Suprapubic skin (tissue), 4 donors: ENCODE measurements at places on chromosomes 1 and 21.

GRCh38 chr1:92786111-92786901 lies 1.4 kb upstream of the EVI5 start:
- DNase-seq, result no peak

- DNase-seq, result no peak
Measured at GRCh38 chr1:244968471-244968871, 104.1 kb upstream of the HNRNPU start.

DNA sequence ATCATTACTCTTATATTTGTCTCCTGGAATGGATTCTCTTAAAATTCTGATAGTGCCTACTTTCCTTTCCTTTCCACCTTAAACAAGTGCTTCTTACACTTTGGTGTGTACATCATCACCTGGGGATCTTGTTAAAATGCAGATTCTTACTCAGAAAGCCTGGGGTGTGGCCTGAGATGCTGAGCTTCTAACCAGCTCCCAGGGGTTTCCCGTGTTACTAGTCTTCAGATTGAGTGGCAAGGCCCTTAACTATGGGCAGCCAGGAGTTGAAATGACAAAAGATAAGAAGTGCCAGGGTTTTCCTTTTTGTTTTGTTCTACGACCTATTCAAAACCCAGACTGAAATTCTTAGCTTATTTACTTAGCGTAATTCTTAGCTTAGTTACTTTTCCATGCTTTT lies 159.2 kb downstream of the HFM1 start:
- no peak for DNase-seq

GRCh38 chr1:71026093-71026492 lies 21.5 kb downstream of the PTGER3 start:
- DNase-seq, result no peak

GRCh38 chr21:31879241-31879650 lies 6.4 kb downstream of the HUNK start:
- DNase-seq, result no peak

DNA sequence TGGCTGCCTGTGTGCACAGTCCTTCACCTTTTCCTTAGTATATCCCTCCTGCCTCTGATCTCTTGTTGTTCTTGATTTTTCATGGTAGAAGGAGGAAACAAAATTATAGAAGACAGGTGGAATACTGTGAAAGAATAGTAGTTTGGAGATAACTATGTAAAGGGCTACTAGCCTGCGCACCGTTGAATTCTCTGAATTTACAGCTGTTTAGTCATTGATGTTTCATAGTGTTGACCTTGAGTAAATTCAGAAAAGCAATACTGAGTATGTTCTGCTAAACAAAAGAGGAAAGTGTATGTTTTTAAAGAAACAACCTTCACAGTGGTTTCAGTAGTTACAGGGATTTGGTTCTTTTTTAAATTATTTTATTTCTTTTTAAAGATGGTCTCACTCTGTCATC lies 18.1 kb downstream of the CAMTA1 start:
- no peak for DNase-seq

- no peak for DNase-seq
Measured at GRCh38 chr21:34802180-34802899, 133.5 kb downstream of the CLIC6 start.

GRCh38 chr1:16043950-16044349 lies 368 bp downstream of the CLCNKB start:
- no peak for DNase-seq

- no peak for DNase-seq
Measured at GRCh38 chr21:18913914-18914313, 510.3 kb upstream of the TMPRSS15 start.

GRCh38 chr21:43333298-43334062 lies 93.5 kb downstream of the SIK1 start:
- no peak for DNase-seq

- DNase-seq, result no peak
Measured at GRCh38 chr1:217660353-217661062, 29.4 kb downstream of the SPATA17 start.

DNA sequence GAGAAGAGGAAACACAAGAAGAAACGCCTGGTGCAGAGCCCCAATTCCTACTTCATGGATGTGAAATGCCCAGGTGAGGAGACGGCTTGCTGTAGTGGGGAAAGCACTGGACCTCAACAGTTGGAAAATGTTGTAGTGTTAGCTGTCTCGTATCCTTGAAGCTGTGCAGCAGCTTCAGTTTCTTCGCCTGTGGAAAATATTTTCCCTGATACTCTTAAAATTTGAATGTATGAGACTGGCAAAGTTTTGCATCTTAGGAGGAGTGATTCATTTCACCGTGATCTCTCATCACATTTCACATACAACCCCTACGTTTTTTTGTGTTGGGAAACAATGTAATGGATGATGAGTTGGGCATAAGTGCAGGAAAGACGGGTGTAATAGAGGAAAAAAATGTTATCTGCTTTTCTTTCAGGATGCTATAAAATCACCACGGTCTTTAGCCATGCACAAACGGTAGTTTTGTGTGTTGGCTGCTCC lies 629 bp downstream of the RPS27 start:
- no peak for DNase-seq

DNA sequence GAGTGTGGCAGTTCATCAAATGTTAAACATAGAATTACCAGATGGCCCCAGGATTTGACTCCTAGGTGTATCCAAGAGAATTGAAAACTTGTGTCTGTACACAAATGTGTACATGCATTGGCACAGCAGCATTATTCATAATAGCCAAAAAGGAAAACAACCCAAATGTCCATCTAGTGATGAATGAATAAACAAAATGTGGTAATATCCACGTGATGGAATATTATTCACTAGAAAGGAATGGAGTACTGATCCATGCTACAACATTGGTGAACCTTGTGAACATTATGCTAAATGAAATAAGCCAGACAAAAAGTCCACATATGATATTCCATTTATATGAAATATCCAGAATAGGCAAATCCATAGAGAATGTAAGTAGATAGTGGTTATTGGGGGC lies 77.7 kb downstream of the RAVER2 start:
- DNase-seq, result no peak

DNA sequence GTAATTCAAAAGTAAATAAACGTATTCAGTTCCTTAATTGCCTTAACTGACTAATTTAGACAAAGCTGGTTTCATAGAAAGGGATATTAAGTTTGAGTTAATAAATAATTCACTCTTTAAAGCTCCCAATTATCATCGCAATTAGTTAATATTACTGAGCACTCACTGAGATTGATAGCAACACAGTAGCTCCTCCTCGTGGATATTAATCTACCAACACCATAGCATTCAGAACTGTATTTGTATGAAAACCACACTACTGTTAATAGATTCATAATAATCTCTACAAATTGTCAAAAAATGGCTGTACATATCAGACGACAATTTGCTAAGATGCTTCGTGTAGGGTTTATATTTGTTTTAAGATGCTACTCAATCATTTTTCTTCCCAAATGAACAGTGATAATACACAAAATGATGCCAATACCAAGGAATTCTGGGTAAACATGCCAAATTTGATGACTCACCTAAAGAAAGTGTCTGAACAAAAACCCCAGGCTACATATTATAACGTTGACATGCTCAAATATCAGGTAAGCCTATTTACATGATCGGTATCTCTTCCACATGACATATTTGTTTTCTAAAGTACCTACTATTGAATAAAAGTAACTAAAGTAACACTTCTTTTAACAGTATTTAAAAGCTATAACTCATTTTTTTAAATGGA lies 18.8 kb upstream of the DYNLT5 start:
- no peak for DNase-seq

DNA sequence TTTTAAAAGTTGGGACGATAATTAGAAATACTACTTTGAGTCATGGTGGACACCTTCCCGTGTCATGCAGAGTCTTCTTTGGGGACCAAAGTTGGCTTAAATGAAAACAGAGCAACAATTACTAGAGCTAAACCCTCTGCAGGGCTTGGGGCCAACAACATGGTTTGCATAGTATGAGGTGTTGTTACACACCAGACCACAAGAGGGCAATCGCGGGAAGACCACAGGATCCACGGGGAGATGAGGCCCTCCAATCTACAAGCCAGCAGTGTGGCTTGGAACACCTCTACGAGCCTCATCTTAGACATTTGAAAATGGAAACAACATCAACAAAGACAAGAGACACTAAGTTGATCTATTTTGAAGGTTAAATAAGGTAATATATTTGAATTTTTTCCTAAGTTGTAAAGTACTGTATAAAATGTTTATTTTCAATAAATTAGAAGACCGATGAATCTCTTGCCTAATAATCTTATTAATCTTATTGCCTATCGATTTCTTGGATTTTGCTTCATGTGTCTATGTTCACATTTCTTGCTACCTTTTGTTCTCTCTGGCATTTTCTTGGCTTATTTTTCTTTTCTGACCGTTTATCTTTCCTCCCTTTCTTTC lies 8.2 kb upstream of the SMCP start:
- DNase-seq, result no peak

- DNase-seq, result no peak
Measured at GRCh38 chr21:17711896-17712295, 99.2 kb upstream of the BTG3 start.

DNA sequence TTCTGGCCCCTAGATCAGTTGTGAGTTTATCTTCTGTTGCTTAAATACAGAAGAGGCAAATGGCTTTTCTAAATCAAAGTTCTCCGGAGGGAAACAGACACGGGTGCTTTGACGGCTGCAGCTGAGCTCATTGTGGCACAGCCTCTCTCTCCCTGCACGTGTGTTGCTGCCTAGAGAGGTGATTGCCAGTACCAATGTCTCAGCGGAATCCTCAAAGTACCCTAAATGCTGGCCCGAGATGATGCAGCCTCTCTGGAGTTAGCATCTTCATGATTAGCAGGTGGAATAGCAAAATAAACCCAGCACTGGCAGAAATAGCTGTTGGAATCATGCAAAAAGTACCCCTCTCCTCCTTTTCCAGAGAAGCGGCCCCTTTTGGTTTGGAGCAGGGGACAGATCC lies 192.2 kb downstream of the PRDM2 start:
- DNase-seq, result no peak

GRCh38 chr1:170732252-170732588 lies 68.3 kb downstream of the PRRX1 start:
- DNase-seq, result no peak

DNA sequence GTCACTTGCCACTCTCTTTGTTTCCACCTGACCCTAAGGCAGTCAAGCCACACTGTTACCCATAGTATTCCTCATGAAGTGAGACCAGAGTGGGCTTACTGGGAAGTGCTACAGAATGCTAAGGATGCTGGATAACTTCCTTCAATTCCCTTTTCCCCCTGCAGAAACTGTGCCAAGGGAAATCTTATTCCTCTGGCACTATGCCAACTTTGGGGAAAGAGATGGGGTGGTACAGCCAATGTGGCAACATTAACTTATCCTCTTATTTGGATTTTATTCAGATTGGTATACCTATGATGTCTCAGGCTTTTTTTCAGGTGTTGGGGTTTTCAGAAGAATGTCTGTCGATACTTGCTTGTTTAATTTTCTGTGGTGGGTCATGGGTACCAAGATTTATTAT lies 599.4 kb upstream of the PBX1 start:
- DNase-seq, result no peak

GRCh38 chr21:45551316-45551715 lies 9.1 kb upstream of the SLC19A1 start:
- DNase-seq, result peak; percentile 46

DNA sequence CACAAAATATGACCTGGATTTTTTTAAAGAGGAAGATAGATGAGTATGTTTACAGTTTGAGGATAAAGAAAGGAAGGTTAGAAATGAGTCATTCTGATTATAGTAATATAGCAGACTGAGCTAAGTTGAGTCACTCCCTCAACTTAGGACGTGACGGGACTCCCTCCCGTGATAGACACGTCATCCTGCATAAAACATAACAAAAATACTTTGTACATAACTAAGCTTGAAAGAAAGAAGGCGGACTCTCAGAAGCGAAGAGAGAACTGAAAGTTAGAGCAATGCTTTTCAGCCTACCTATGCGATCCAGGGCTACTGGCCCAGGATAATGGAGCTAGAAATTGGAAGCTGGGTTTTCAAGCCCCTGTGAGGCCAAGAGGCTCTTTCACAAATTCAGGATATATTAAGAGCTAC lies 53.0 kb upstream of the DESI2 start:
- no peak for DNase-seq

DNA sequence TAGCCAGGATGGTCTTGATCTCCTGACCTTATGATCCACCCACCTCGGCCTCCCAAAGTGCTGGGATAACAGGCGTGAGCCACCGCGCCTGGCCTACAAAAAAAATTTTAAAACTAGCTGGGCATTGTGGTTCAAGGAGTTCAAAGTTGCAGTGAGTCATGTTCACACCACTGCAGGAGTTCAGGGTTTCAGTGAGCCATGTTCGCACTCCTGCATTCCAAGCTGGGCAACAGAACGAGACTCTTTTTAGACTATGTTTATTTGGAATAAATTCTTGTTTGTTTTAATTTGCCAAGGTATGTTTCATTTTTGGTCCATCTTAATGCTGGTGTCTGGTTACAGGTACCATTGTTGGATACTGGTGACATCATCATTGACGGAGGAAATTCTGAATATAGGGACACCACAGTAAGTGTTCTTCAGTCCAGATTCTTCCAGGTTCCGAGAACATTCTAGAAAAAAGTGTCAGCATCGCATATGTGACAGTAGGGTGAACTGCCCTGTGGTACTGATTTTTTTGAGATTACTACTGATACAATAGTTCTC lies 3.9 kb downstream of the PGD start:
- DNase-seq, result no peak

DNA sequence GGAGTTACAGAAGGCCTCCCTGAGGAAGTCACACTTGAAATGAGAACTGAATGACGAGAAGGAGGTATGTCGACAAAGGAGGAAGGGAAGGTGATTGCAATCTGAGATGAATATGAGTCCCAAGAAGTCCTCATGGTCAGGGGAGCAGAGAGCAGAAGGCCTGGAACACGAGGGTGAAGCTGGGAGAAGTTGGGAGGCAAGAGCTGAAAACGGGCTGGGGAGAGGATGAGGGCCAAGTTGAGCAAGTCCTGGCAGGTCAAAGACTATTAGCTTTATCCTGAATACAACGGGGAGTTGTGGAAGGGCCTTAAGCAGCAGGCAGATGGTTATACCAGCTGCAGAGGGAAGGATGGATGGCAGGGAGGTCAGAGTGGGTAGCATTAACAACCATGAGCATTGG lies 89.5 kb downstream of the KCNJ15 start:
- DNase-seq, result peak; percentile 15

DNA sequence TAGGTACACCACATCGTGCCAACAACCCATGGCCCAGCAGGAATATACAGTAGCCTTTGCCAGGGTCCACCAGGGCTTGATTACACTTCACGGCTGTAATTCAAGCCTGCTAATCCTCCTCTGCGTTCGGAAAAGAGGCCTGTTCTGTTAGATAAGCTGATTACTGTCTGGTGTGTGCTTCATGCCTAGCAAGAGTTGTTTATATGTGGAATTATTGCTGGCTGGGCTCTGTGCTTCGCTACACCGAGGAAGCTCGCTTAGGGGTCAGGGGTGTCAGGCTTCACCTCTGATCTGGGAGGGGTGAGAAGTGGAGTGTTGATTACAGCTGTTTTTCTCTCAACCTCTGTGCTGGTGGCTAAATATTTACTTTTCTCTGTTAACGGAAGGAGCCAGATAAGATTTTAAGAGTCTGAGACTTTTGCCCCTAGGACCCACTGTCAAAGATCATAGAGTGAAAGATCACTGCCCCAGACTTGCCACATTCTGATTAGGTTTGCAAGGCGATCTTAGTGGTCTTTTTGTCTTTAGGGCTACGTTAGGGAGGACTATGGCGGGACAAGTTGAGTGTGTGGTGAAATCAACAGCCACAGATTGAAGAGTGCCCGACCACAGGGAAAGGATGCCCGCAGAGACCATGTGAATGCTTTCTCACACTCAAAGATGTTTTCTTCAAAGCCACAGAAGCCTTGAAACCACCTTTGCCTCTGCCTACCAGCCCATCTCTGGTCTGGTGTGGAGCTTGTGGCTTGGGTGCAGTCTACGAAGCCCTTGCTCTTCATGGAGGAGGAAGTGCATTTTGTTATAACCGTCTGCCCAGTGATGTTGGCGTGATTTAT lies 216.1 kb downstream of the PBX1 start:
- no peak for DNase-seq
